ENCODE measurements at places on chromosomes 4 and X. TPM values are rescaled to one million over a fixed set of nuclear protein-coding genes. Genes with fewer than 3 reads are reported as not detected.

Gene UNC5C
- not detected for total RNA-seq

Gene IL2
- not detected for total RNA-seq

Gene SAGE1
- not detected for total RNA-seq

Gene UGT2A1
- total RNA-seq: not detected

Gene STATH
- not detected for total RNA-seq

Gene TMEM271
- total RNA-seq: not detected

Gene MAPK10
- 0.44 TPM for total RNA-seq

Gene GYG2
- total RNA-seq: 0.58 TPM

Gene VCX2
- total RNA-seq: not detected

Gene CXCL9
- not detected for total RNA-seq

Gene GLOD5
- not detected for total RNA-seq

Gene PNCK
- 1.0 TPM for total RNA-seq

Gene KCNE5
- not detected for total RNA-seq

Gene C4orf36
- total RNA-seq: 2.0 TPM

Gene SLIT2
- total RNA-seq: 28.7 TPM

DNA sequence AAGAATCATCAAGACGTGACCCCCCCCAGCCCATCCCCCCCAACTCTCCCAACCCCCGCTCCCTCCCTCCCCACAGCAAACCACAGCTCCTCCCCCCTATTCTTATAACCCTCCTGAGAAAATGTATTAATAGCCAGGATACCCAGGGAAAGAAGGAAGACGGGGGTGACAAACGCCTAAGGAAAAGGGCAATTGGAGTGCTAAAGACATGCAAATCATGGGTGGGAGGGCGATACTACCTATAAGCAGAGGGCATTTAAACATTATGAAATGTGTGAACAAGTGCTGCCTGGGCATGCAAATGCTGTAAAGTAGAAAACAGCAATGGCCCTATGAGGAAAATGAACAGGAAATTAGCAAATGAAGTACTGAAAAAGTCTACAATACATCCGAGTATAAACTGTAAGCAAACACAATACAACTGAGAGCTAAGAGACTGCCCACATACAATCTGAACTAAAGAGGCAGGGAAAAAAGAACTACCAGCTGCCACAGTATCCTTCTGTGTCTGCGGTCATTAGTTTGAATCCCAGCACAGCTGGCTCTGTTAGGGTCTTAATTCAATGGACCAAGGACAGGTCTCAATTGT is 2.4 kb downstream of the CXXC4 start:
- no peak for DNase-seq

DNA sequence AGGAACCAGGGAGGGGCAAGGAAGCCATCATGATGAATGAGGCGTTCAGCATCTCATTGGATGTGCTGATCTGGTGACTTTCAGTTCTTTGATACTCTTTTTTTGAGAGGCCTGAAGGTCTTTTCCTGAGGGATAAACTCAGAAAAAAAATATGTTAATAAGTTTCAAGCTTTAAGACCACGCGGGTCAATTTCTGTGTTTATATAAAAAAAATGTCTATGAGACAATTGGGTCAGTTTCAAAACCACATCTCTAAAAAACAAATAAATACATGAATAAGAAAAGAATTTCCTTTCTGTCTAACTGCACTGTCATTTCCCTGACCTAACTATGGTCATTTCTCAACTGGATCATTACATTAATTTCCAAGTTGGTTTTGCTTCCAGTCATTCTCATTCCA is 62.6 kb downstream of the TRIML1 start:
- no peak for DNase-seq

GRCh38 chrX:99777912-99778311 is 632.2 kb downstream of the PCDH19 start:
- DNase-seq: no peak

DNA sequence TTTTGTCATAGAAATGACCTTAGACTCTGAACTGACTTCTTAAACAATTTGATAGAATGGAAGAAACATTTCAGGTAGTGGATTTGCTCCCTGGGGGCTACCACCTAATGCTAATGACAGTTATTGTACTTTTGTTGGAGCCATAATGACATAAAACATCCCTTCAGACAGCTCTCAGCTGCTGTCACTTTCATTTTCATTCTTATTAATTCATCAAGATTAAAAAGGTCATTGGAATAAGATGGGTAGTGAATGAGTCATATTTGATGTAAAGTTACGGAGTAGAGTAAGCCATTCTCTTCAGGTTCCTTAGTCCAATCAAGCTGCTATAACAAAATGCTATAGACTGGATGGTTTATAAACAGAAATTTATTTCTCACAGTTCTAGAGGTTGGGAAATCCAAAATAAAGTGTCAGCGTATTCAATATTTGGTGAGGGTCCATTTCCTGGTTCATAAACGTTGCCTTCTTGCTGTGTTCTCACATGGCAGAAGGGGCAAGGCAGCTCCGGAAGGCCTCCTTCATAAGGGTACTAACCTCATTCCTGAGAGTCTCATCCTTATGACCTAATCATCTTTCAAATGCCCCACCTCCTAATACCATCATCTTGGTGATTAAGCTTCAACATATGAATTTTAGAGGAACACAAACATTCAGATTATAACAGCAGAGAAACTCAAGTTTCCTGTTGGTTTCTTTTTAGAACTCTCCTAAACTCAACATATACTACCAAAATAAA is 268.5 kb downstream of the ARAP2 start:
- DNase-seq: peak; percentile 10

DNA sequence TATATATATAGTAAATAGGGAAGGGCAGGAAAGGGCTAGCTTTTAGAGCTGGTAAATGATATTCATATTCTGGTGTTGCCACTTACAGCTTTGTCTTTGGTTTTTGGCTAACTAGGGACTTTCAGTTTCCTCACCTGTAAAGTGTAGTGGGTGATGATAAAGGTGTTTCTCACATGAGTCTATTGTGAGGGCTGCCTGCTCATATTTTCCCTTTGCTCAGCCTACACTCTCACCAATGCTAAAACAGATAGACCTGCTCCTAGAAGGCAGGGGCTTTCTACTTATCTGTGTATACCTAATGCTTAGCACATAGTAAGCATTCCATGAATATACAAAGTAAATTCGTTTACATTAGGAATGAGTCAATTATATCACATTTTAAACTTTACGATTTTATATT is 137.2 kb upstream of the HS3ST1 start:
- no peak for DNase-seq

GRCh38 chrX:134692233-134692632 is 34.0 kb upstream of the PLAC1 start:
- no peak for DNase-seq

DNA sequence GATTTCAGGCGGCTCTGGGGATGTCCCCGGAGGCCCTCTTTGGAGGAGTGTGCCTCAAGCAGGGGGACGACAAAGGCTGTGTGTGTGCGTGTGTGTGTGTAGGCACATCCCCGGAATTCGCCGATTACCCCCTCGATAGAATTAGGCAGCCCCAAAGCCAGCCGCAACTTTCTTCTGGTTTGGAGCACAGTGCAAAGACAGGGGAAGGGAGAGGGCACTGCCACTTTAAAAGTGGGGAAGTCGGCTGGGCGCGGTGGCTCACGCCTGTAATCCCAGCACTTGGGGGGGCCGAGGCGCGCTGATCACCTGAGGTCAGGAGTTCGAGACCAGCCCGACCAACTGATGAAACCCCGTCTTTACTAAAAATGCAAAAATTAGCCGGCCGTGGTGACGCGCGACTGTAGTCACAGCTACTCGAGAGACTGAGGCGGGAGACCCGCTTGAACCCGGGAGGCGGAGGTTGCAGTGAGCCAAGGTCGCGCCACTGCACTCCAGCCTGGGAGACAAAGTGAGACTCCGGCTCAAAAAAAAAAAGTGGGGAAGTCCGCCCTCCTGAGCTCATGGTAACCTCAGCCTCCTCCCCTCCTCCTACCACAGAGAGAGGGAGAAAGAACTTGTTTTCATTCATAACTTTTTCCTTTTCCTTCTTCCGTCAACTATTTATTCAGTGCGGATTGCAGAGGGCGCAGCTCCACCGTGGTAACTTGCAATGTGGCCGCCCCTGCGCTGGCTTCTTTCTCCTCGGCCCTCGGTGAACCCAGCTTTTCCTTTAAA is 2.4 kb downstream of the SPRY1 start:
- peak; percentile 57 for DNase-seq

DNA sequence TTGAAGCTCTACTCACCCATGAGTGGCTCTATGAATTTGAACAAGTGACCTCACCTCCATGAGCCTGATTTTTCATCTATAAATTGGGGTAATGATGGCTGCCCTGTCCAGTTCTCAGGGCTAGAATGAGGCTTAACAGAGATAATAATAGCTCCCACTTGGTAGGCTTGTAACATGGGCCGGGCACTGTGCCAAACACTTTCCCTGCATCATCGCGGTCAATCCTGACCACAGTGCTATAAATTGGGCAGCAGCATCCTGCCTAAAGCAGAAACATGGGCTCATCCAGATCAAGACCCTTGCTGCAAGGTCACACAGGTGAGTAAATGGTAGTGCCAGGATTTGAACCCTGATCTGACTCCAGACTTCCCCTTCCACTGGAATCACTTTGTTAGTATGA is 12.8 kb downstream of the APLN start:
- DNase-seq: peak; percentile 46

DNA sequence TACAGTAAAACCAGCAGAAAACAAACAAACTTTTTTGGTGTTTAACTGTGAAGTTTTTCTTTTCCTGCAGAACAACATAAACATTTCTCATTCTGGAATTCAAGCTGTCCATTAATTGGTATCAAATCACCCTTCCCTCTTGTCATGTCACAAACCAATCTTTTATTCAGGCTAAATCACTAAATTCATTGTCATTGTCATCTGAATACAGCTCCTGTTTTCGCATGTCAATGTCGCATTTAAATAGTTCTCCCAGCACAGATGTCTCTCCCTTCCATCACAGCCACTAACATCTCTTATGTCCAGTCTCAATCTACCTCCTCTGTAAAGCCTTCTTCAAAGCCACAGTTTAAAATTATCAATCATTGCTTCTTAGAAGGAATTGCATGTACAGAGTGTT is 192.1 kb upstream of the PCDH10 start:
- no peak for DNase-seq

DNA sequence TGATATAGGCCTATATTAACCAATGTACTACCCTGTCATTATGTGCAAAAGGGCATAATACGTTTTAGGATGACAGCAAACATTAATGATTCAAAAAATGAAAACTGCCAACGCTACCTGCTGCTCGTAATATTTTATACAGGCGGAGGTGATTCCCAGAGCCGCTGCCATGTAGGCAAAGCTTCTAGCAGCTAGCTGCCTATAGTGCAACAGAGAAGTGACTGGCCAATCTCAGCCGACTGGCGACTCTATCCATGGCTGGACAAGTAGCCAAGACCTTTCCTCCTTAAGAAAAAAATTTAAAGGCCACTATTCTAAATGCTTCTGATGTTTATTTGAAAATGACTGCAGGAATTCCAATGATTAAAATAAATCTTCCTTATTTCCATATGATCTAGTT is 1.9 kb downstream of the PPARGC1A start:
- no peak for DNase-seq

GRCh38 chr4:930028-930551 is 2.0 kb downstream of the GAK start:
- DNase-seq: peak; percentile 34

DNA sequence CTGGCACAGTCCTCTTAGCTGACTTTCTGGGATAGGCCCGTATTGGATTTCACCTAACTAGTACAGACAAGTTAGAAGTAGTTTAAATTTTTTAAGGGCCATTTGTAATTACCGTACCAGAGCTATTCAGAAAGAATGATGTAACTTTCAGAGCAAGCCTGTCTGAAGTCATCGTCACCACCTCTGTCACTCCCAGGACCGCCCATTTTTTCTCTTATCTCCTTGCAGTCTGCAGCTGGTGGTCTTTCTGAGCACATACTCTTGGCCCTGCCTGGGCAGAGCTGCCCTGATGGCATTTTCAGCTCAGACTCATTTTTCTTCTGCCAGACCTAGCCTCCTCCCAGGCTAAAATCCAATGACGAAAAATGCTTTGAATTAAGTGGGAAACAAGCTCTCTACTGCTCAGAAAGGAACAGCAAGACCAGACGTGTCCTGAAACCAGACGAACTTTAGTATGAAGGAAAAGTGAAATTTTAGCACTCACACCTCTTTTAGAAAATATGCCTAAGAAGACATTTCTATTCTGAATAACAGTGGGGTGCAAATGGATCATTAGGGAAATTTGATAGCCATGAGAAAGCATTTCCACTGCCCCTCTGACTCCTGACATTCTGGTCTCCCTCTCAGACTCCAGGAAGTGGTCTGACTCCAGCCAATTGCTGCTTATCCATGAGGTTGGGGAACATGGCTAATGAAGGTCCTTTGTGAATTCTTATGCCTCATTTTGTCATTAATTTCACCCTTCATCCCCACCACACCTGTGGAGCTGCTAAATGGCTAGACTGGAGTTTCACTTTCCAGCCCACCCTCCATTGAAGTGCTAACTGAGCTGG is 162.4 kb upstream of the GYPA start:
- no peak for DNase-seq

GRCh38 chr4:145130130-145130529 is 32.0 kb downstream of the ABCE1 start:
- no peak for DNase-seq

DNA sequence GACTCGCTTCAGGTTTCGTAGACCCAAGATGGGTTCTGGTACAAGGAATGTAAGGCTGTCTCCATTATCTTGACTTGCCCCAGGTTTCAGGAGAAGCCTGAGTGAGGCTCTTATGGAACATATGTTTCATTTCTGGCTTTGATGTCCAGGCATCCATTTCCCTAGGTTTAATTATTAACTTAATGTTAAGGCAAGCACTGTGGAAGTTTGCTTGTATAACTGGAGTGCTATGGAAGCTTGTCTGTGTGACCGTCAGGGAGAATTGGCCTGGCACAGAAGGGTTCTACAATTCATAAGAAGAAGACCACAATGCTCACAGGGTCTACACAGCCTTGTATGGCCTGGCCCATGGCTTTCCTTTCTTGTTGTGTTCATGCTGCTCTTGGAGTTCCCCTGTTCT is 47.2 kb upstream of the PPP1R2C start:
- DNase-seq: no peak

DNA sequence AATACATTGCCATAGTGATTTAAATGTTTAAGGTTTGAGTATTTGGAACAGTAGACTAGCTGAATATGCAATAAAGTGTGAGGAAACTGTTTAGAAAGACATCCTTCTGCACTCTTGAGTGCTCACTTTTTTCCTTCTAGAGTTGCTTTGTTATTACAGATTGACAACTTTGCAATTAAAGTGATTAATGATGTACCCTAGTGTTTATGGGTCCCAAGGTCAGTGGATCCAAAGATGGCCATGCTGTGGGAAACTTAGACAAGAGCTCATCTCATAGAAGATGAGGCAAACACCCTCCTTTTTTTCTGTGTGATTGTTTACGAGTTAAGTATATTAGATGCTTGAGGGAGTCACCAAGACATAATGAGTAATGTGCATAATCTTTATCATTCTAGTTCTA is 118.8 kb downstream of the PDLIM5 start:
- no peak for DNase-seq

GRCh38 chr4:61041527-61041926 is 158.6 kb upstream of the ADGRL3 start:
- no peak for DNase-seq
